Stimulated activated CD4-positive, alpha-beta T cell treated with anti-CD3 and anti-CD28 coated beads, TNF-alpha, amount 100 ng/mL, for 1 hour (primary cell): ENCODE measurements at places on chromosomes 2 and 18.

DNA sequence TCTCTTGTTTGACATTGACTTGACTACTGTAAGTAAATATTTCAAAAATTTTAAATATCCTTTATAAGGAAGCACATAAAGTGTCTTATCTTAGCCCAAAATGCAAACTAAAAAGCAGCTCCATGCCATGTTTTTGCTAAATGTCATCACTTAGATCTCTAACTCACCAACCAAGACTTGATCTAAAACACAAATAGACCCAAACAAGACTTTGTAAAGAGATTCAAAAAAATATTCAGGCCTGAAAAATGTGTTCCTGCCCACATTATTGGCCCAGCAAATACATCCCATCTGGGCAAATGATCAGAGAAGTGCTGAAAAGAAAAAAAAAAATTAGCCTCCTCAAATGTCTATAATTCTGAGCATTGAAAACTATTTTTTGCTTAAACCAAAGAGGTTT lies 187.6 kb downstream of the MREG start:
- no peak for DNase-seq

GRCh38 chr2:108614659-108615058 lies 80.4 kb downstream of the LIMS1 start:
- DNase-seq: no peak

- DNase-seq: no peak
Observed at GRCh38 chr2:102004581-102004980, 12.8 kb downstream of the IL1R2 start.

GRCh38 chr2:133788386-133788785 lies 220.1 kb upstream of the NCKAP5 start:
- DNase-seq: no peak

GRCh38 chr2:62409442-62409841 lies 96.6 kb downstream of the TMEM17 start:
- DNase-seq: no peak
